ENCODE measurements at places on chromosomes 6 and 20. TPM values are rescaled to one million over a fixed set of nuclear protein-coding genes. Genes with fewer than 3 reads are reported as not detected.

- DNase-seq = peak; percentile 62
These were observed 12.9 kb upstream of the GFOD1 start for GRCh38 chr6:13500264-13500663.

GRCh38 chr20:4457566-4458543 is 263.9 kb upstream of the PRND start:
- no peak for DNase-seq

GRCh38 chr6:126812651-126813050 is 305.8 kb upstream of the RSPO3 start:
- no peak for DNase-seq

DNA sequence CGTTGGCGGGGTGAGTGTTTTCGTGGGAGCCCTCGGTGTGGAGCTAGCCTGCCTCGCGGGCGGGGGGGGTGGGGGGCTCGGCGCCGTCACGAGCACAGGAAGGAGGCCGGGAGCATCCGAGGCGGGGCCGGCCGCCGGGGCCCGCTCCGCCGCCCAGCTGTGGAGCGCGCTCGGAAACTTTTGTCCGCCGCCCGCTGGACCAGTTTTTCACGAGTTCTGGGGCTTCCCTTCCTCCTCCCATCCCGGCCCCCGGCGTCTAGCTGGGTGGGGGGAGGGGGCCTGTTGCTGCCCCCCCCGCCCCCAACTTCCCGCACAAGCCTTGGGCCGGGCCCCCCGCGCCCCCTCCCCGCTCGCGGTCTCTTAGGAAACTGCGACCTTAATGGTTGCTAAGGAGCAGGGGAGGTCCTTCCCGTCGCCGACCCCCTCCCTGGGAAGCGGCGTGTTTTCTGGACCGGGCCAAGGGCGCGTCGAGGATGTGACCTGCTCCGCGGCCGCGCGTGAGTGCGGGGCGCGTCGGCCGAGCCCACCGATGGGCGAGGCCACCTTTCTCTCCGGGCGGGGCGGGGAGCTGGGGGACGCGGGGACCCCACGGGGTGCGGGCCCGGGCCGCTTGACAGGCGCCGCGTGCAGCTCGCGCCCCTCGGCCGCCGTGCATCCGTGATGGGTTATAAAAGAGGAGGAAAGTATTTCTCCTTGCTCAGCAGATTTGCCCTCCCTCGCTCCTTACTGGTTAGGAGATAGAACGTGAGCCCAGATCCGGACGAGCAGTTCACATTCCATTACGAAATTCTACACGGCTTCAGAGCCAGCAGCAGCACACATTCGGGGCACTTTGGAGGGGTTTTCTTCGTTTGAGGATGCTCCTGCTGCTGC is 1.4 kb downstream of the RREB1 start:
- peak; percentile 83 for DNase-seq

GRCh38 chr20:2524709-2525506 is 11.5 kb upstream of the TMC2 start:
- peak; percentile 60 for DNase-seq

- no peak for DNase-seq
These were observed 462.7 kb upstream of the SULF2 start for GRCh38 chr20:48247961-48248360.

DNA sequence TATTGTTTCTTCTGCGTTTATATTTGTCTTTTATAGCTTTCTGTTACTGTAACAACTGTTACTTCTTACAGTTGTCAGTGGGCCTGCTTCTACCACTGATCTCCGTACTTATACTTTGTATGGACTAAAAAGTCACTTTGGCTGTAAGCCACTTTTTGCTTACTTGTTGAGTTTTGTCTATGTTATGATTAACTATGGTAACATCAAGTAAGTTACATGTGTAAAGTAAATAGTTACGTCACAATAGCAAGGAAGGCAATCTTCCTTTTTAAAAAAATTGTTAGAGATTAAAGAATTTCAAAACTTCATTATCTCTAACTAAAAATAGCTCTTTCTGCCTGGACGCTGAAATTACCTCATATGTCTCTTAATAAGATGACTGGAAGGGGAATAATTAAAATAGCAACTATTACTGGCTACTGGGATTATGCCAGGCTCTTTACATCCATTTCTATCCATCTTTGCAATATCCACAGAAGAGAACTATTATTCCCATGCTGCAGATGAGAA is 10.9 kb downstream of the TFB1M start:
- DNase-seq = no peak

GRCh38 chr6:54074578-54075195 is 36.6 kb upstream of the MLIP start:
- no peak for DNase-seq

GRCh38 chr20:55394592-55394991 is 610.7 kb downstream of the CBLN4 start:
- DNase-seq = no peak

- DNase-seq = no peak
These were observed 6.9 kb downstream of the OLIG3 start for GRCh38 chr6:137487181-137487868.

DNA sequence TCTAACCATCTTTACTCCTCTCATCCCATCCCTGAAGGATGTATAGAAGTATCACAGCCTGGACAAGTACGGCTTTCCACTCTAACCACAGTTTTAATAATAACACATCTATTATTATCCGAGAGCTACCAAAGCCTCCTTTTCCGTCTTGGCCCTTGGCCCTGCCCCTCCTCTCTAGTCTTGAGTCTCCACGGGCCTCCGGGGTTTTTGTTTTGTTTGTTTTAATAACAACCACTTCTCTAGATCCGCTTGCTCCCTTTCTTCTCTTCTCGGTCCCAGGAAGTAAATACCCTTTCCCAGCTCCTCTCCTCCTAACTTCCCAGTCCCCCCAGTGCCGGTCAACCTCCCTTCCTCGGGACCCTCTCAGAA is 661 bp downstream of the LCA5 start:
- DNase-seq = peak; percentile 56

DNA sequence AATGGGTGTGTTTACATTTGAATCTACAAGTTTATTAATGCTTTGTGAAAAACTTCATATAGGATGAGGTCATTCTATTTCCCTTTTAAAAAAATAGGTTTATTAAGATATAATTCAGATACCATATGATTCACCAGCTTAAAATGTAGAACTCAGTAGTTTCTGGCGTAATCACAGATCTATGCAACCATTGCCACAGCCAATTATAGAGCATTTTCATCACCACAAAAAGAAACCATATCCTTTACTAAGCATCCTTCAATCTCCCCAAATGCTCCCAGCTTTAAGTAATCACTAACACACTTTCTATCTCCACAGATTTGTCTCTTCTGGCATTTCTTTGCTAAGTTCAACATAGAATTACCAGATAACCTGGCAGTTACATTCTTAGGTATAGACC is 137.2 kb downstream of the PTPRT start:
- DNase-seq = no peak

DNA sequence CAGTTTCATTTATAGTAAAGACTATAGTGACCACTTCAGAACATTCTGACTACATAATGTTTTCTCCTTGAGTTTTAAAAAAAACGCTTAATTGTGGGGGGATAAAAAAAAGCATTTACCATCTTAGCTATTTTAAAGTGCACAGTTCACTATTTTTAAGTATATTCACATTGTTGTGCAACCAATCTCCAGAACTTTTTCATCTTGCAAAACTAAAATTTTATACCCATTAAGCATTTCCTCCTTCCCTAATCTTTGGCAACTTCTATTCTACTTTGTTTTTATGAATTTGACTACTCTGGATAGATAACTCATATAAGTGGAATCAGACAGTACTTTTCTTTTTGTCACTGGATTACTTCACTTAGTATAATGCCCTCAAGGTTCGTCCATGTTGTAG is 62.3 kb downstream of the FKBP5 start:
- DNase-seq = no peak

DNA sequence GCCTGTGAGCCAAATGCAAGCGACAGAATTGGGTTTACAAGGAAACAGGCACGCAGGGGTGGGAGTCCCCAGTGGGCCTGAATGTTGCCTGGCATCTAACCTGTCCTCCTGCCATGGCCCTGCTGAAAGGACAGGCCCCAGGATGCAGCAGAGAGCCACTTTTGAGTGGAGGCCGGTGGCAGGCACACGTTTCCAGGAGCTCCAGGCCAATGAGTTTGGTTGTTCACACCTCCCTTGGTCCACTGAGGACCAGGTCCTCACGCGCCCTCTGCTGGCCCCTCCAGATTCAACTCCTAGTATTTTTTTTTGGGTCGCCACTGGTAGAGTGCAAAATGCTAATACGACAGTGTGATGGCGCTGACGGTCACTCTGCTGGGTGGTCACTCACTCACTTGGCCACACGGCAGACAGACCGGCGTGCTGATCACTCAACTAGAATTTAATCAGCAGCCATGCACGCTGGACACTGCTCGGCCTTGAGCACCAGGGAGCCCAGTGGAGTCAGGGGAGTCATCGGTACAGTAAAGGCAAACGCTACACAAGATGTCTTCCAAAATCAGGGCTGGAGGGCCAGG is 81.7 kb upstream of the NFATC2 start:
- DNase-seq = peak; percentile 22

DNA sequence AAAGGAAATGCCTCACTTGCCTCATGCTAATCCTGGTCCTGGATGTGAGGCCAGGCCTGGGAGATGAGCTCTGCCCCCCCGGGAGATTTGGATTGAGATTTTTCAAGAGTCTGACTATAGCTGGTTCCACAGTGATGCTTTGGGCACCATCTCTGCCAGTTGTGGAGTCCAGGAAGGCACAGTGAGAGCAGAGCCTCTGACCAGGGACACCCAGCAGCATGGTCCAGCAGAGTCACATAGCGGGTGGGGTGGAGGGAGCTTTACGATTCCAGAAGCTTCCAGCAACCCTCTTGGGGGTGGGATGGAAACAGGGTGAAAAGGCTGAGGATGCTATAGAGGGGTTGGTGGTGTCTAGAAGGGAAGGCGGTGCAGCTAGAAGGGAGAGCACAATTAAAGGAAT is 8.7 kb downstream of the SLC32A1 start:
- DNase-seq = no peak

- no peak for DNase-seq
These were observed 5.4 kb downstream of the CCN5 start for GRCh38 chr20:44720621-44720996.

DNA sequence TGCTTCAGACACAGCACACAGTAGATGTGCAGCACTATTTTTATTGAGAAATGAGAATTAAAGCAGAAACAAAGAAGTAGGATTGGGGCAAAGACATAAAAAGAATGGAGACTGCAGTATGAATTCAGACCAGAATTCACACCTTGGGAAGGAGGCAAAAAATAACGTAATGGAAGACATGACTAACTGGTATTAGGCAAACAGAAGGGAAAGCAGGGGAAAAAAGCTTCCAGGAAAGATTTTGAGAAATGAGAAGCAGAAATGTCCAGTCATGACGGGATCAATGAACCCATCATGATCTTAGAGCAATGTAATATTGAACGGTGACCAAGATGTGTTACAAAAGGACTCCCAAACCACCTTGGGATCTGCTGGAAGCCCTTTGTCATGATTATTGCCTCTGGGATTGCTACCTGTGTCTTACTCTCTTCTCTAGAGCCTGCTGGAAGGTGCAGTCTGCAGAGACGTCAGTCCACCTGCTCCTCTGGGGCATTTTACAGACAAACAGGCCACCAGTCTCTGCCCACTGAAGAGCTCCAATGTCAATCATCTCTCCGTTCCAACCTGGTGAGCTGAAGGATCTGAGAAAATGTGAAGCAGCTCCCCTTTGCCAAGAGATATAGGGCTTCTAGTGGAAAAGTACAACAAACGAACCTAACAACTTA is 8.7 kb downstream of the NUDT3 start:
- no peak for DNase-seq

DNA sequence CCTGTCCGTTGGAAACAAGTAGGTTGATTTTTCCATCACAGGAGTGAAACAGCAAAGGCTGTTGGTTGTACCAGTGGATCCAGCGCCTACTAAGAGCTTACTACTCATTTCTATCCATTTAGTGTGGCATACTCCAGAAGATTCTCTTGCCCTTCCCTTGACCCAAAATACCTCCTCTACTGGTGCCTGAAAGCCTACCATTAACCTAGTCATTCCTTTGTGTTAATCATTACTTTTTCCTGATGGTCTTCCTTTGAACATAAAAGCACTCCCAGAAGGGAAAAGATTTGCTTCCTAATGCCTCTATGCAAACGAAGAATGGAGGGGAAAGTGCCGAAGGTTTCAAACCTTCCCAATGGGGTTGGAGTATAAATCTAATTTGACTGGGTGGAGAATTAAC is 123.3 kb downstream of the QRSL1 start:
- no peak for DNase-seq

- DNase-seq = no peak
These were observed 186.2 kb upstream of the GJE1 start for GRCh38 chr6:141946502-141946901.

DNA sequence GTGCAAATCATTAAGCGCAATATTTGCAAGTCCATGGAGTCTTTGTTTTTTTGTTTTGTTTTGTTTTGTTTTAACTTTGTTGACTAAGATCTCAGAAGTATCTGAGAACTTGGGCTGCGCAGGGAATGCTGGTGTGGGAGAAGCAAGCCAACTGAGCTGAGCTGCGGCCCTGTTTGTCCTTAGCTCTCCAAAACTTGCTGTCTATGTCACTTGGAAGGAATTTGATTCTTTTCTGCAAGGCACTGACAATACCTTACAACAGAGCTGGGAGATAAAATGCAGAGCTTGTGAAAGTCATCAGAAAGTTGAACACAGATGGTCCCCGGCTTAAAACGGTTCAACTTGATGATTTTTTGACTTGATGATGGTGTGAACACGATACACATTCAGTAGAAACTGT is 5.4 kb downstream of the SLC22A23 start:
- DNase-seq = no peak

GRCh38 chr20:45772693-45773092 is 19.0 kb downstream of the WFDC3 start:
- DNase-seq = no peak

GRCh38 chr6:3568396-3569082 is 111.7 kb upstream of the SLC22A23 start:
- DNase-seq = no peak

Gene DNAH8
- 0.01 TPM for polyA plus RNA-seq

Gene PKIB
- polyA plus RNA-seq = 30.3 TPM

Gene USP49
- polyA plus RNA-seq = 5.3 TPM

Gene GCLC
- 54.7 TPM for polyA plus RNA-seq

Gene HSPA1B
- 241 TPM for polyA plus RNA-seq

Gene GINS1
- 8.9 TPM for polyA plus RNA-seq

Gene ZC2HC1B
- not detected for polyA plus RNA-seq

Gene TTPAL
- polyA plus RNA-seq = 10.0 TPM

Gene PNPLA1
- 3.3 TPM for polyA plus RNA-seq

Gene RIMS4
- 4.1 TPM for polyA plus RNA-seq

Gene PTCHD4
- 0.70 TPM for polyA plus RNA-seq

Gene MYT1
- polyA plus RNA-seq = 2.6 TPM

Gene KCNQ2
- 5.2 TPM for polyA plus RNA-seq

Gene ARG1
- 0.72 TPM for polyA plus RNA-seq

Gene KCNG1
- 29.8 TPM for polyA plus RNA-seq

All from large intestine (tissue), 12 donors.